Activated naive CD4-positive, alpha-beta T cell treated with anti-CD3 and anti-CD28 coated beads, Interleukin-2, amount 50 U/mL, for 72 hours (primary cell): ENCODE measurements at places on chromosomes 5 and 9.
A peak's percentile ranks its signal among the peaks of the same experiment; 100 is the strongest.

DNA sequence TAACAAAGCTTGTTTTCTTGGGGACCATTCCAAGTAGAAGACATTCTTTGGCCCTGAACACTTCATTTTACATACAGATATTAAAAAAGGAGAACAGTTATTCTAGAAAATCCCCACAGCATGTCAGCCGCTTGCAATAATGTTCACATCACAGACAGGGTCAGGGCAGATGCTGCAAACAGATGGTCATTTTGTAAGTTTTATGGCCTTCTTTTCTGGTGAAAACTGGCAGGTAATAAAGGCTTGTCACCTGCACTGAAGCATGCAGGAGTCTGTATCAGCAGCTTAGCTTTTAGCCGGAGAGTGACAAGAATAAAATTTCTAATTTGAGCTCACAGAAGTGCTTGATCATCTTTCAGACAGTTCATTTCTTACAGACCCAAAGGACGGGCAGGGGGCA lies 220.9 kb upstream of the DAP start:
- DNase-seq: no peak

- DNase-seq: no peak
These were observed 144.3 kb downstream of the MACIR start for GRCh38 chr5:103402851-103403250.

- peak; percentile 22 for DNase-seq
These were observed at the start of gene LARP1 for GRCh38 chr5:154755361-154756008. TSS of gene LARP1 (plus strand) at chr5:154755377. CDS start at chr5:154755758, 381 bp downstream.

GRCh38 chr5:173394701-173395100 lies 66.5 kb upstream of the STC2 start:
- no peak for DNase-seq

- DNase-seq: no peak
These were observed 155.5 kb downstream of the PALM2AKAP2 start for GRCh38 chr9:109935406-109936087.

- DNase-seq: no peak
These were observed 6.8 kb upstream of the CEP120 start for GRCh38 chr5:123429993-123430392.

DNA sequence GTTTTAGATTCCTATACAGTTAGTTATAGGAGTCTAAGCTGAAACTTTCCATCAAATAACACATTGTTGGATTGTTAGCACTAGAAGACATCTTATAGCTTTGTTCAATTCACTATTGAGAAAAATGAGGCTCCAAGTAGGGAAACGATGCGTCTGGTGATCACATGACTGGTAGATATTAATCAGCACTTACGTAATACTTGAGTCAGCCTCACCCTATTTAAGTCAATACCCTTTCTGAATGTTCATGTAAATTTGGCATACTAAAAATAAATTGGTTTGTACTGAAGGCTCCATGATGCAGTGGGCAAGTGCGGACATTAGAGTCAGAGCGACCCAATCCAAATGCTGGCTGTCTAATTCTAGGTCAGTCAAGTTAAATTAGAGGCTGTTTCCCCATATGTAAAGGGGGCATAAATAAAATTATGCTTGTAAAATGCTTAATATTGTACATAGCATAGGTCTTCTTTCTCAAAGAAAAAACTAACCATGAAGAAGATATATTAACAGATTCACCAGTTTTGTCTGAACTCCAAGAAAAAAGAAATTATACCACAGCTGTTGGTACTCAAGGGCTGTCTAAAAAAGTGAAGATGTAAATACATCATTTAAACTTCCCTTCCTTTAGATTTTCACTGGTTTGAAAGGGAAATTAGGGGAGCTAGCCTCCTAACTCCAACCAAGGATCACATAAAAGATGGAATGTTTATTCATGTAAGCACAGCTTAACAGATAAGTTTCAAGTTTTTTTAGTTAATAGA lies 406.6 kb upstream of the TLE4 start:
- DNase-seq: no peak

DNA sequence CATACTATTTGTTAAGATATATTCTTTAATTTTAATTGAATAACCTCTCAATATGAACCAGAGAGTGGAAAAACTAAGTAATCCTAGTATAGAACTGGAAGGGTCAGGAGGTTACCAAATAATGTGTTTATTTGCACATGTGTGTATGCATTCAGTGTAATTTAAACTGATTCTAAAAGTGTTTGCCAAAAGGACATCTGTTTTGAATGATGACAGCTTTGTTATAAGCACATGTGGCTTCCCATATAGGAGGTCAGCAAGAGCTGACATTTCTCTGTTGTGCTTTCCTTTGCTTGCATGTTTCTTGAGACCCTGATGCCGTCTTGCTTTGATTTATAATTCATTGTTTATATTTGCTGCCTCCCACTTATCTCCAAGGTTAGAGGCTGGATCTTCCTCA lies 383.4 kb downstream of the BRINP1 start:
- DNase-seq: no peak

GRCh38 chr9:137055385-137056364 lies 1.8 kb upstream of the ENTPD2 start:
- DNase-seq: no peak
